ENCODE measurements at places on chromosomes 13 and 19.

GRCh38 chr19:17419154-17419620 lies 660 bp upstream of the MVB12A start:
- DNase-seq = no peak

DNA sequence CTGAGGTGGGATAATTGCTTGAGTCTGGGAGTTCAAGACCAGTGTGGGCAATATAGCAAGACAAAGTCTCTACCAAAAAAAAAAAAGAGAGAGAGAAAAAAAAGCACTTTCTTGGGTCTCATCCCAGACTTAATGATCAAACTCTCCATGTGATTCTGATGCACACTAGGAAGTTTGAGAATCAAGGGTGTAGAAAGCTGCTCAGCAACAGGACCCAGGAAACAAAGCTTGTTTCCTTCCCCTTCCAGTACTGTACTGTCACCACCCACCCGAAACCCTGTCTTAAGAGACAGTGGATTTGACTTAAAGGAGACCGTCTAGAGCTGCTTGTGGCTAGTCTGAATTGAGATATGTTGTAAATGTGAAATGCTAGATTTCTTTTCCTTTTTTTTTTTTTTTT lies 5.8 kb downstream of the MISP3 start:
- DNase-seq = no peak

- peak; percentile 13 for DNase-seq
Observed at GRCh38 chr19:861756-862580, 2.5 kb downstream of the CFD start.

- DNase-seq = peak; percentile 8
Observed at GRCh38 chr19:40165362-40165937, 25.8 kb upstream of the MAP3K10 start.

DNA sequence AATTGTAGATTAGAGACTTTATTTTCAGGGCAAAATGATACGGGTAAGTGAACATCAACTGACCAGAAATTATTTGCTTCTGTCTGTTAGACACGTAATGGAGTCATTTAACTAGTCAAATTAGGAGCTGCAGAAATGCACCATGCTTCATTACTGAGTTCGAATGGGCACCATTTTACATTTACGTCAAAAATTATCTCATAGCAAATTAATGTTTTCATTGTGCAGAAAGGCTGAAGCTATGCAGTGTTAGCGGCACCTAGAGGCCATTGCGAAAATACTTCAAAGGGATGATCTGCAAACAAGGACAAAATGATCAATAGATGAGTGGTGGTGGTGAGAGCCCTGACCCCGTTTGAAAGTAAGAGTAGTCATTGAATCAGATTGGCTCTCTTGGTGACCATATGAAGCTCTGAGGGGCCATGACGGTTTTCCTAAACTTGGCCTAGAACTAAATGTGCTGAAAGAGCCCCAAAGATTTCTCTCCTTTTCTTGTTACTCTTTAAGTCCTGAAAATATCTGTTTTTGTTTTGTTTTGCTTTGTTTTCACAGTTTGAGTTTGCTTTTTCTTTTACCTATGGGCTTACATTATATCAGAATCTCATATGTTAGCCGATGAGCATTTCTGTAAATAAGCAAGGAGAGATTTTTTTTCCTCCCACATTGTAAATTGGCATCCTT lies 277.9 kb downstream of the ZNF536 start:
- DNase-seq = no peak
